ENCODE measurements at places on chromosomes 5 and 9. TPM values are rescaled to one million over a fixed set of nuclear protein-coding genes. Genes with fewer than 3 reads are reported as not detected.

OCLN gene
- 1.9 TPM for total RNA-seq

OR1Q1 gene
- total RNA-seq, result not detected

DNA sequence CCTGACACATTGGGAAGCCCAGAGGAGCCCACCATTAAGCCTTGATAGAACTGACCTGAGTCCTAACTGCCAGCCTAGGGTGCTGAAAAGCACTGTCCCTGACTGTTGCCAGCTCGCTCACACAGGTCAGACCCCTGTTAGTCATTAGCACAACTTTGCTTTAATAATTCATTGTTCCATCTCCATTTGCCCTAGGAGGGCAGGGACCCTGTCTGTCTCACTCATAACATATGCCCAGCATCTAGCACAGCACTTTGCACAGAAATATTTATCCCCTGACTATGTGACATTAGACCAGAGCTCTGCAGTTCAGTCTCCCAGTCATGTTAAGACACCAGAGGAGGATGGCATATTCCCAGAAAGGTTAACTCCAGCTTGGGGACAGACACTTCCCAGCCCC, 61.8 kb upstream of the STXBP1 start:
- no peaks in the 10 kb centered on the region for H3K27me3 ChIP-seq
- DNase-seq, result no peak
- no peak overlapping the region for H3K27ac ChIP-seq
- H3K4me3 ChIP-seq, result no peak overlapping the region
- H3K36me3 ChIP-seq, result peaks cover 14% of the 10 kb centered on the region

GRCh38 chr9:4862506-4863250, 69.9 kb downstream of the RCL1 start:
- H3K36me3 ChIP-seq, result peaks cover 35% of the 10 kb centered on the region
- no peak for DNase-seq
- H3K27ac ChIP-seq, result no peak overlapping the region
- no peaks in the 10 kb centered on the region for H3K27me3 ChIP-seq
- no peak overlapping the region for H3K4me3 ChIP-seq

DNA sequence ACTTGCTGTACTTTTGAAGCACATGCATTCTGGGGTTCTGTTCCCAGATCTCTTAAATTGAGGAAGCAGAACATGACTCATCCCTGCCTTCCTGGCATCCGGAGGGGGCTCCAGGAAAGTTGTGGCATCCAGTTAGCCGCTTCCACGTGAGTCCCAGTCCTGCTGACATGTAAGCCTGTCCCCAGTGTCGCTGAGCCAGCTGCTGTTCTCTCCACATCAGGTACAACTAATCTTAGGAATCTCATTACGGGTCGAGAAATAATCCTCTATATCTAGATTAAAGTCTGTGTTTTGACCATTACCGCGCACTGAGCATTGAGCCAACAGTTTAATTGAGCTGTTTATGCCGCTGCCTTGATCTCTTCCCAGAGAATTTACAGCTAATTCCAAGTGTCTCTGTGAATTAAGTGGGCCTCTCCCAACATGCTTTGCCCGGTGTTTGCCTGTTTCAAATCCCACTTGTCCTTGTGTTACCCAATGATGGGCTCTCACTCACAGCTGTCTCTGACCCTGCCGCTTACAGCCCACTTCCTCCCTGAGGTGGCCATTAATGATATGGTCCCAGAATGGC, 10.5 kb upstream of the SHB start:
- peak; percentile 12 for DNase-seq
- peaks cover 24% of the 10 kb centered on the region for H3K27me3 ChIP-seq
- no peak overlapping the region for H3K4me3 ChIP-seq
